ENCODE measurements at places on chromosomes 13 and 19.

DNA sequence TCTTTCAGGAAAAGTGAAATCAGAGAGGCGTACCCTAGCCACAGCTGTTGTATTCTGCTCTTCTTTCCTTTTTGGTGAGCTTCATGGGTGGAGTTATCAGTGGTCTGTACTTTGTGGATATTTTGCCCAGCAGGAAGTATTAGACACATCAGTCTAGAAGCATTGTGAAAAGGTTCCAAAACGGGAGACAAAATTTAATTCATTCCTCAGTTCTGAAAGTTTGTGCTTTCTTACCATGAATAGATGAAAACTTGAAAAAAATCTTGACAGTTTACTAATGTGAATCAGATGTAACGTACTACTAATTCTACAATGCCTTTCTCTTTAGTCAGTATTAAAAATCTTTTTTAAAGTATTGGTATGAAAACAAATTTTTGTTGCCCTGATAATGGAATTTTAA is 116.8 kb downstream of the DNAJC3 start:
- no peak for DNase-seq

GRCh38 chr13:28528848-28529247 is 33.9 kb upstream of the FLT1 start:
- DNase-seq: no peak

DNA sequence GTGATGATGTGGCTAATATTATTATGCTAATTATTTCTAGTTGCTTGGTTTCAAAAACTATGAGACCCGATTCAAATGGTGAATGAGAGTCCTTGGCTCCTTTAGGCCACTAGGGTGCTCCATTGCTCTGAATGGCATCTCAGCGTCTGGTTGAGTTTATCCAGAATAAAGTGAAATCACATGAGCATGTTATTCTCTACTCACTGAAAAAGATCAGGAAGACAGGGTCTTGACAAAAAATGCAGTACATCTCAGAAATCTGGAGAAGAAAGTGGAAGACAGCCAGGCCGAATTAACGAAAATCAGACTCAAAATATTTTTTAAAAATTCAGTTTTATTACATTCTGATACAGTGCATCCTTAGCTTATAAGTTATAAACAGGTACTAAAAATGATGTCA is 516.2 kb downstream of the MYO16 start:
- DNase-seq: no peak

DNA sequence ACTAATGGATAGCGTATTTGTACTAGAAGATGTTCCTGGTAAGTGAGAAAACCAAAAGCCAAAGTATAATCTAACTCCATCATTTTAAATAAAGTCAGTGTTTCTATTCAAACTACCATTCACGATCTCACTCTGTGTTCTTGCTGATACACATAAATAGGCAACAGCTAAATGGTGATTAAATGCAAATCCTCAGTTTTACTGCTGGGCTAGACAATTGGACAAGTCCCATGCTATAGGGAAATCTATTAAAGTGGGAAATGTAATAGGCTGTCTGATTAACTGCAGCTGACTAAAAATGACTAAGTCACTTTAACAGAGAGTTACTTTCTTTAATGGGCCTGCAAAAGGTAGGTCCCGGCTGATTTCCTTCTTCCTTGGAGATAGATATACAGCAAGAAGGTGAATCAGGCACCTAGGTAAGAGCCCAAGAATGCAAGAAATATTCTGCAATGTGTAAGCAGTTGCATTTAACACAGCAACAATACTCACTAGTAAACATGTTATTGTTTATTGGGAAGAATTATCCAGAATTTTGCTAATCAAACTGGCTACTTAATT is 298.4 kb downstream of the SLITRK6 start:
- no peak for DNase-seq

- no peak for DNase-seq
These were observed 3.4 kb downstream of the TMPRSS9 start for GRCh38 chr19:2363419-2363818.

DNA sequence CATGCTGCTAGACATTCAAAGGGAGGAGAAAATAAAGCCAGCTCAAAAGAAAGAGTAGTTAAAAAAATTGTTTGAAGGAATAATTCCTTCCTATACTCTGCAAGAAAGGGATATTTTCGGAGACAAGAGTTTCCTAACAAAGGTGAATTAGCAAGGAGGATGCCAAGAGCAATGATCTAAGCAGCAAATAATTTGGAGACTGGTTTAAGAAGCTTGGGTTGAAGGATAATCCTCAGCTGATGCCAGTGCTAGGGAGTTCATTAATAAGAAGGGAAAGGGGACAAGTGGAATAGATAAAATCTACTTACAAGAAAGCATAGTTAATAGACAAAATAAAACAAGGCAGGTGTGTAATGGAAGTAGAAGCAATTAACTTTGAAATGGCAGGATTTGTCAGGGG is 372.3 kb downstream of the NDFIP2 start:
- DNase-seq: no peak

GRCh38 chr19:39471756-39472536 is 8.7 kb upstream of the TIMM50 start:
- DNase-seq: no peak

GRCh38 chr19:13095393-13095784 is 7.3 kb downstream of the LYL1 start:
- DNase-seq: no peak

DNA sequence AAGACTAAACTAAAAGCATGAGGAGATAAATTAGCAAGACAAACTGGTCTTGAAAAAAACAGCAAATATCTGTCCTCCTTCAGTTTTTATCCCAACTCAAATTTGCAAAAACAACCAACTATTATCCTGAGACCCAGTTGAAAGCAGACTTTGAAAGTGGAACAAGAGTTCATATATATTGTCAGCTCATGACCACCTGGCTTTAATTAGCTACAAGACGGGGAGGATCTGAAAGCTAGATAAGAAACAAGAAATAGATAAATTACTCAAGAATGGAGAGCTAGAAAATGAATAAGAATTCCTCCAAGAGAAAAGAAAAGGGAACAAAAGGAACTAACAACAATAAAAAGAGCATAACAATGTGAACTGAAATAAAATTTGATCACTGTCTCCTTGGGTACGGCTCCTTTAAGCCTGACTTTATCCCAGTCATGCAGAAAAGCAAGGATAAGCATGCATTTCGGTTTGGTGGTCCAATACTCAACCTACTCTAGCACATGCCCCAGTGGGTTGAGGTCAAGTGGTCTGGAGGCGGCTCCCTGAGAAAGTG is 246.9 kb downstream of the DCLK1 start:
- no peak for DNase-seq

DNA sequence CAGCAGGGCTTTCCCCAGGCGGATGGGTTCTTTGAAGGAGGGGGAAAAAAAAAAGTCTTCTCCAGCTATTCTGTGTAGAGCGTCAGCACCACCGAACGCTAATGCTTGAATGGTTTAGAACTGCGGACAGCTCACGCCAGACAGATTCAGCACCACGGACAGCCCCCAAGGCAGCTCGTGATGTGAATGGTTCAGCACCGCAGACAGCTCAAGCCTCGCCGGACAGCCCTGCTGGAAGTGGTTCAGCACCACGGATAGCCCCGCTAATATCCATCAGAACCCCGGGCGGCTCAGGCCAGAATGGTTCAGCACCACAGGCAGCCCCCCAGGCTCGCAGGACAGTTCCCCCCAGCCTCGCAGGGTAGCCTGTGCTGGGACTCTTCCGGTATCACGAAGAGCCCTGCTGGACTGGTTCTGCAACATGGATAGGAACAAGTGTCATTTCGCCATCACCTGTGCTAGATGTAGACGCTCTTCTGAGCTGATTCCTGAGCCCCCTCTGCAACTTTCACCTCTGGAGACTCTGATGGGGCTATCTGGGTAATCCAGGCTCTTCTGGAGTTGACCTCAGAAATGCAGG is 4.9 kb upstream of the SMIM17 start:
- DNase-seq: peak; percentile 89

DNA sequence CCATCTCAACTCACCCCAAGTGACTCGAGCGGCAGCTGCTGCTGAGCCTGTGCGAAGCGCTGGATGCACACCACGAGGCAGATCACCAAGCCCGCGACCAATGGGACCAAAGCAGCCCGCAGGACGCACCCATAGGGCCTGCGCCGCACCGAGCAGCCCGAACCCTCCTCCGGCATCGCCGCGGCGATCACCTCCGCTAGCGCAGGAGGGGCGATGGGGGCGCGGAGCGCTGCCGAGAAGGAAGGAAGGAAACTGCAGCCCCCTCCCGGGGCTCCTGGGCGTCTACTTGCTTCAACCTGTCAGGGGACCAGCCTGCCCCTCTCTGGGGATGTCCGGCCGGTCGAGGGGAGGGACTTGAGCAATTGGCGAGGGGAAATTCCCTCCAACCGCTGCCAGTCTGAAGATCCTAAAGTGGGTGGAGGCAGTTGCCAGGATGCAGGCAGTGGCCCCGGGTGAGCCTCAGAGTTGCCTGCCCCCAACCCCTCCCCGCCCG is at the start of gene CD70:
Gene CD70, minus strand, starts transcription at position 324 of the 493 bp plus-strand sequence. Its CDS starts 148 bp downstream, at position 176.
- DNase-seq: no peak

- DNase-seq: no peak
These were observed 17.4 kb downstream of the NMRK2 start for GRCh38 chr19:3949997-3950859.

DNA sequence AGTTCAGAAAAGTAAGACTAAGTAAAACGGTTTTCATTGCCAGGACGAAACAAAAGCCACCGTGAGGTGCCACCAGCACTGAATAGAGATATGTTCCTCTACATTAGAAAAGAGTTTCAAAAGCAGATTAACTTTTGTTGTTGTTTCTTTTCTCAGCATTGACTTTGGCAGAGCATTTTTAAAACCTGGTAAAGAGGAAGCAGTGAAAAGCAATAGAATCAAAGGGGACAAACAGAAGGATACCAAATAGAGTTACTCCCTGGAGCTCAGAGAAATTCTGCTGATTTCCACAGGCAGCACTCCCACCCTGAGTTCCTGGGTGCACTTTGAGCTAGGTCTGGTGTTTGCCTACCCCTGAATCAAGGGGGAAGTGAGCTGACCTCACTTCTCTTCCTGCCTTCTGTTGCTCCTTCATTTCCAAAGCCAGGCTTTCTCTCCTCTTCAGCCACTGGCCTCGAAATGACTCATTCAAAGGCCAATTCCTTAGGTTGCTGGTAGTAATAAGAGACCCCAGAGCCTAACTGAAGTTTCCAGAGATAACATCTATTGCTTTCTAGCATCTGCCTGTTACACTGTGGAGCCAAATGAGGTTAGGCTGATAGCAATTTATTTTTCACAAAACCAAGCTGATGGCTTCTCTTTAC is 11.3 kb upstream of the ERICH6B start:
- no peak for DNase-seq

DNA sequence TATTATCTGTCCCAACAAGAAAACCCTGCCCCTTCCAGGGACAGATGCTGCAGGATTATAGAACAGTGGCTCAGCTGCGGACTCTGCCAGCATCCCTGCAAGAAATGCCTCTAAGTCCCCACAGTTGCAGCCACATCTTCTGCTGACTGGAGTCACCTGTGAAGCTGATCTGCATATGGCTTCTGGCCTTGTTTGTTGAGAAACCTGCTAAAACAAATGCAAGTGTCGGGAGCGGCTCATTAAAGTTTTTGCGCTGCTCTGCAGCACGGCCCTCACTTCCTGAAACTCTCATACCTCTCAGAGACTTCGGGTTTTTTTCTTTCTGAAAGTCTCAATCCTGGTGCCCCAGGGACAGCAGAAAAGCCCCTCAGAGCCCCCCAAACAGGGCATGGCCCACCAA is 725.0 kb downstream of the UQCRFS1 start:
- DNase-seq: no peak

GRCh38 chr13:109654341-109655205 is 131.8 kb downstream of the IRS2 start:
- no peak for DNase-seq

DNA sequence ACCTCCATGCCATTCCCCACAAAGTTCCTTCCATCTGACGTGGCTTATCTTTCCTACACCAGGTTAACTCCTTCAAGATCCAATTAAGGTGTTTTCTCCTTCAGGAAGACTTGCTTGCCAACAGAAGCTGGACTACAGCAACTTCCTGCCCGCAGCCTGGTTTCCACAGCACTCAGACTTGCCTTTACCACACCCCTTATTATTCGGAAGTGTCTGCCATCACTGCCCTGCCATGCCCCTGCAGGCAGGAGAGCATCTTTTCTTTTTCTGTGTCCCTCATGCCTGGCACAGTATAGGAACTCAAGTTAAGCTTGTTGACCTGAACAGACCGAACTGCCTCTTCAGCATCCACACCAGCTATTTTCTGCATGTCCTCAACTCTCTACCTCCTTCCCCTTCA is 168.0 kb downstream of the FOXO1 start:
- DNase-seq: no peak

DNA sequence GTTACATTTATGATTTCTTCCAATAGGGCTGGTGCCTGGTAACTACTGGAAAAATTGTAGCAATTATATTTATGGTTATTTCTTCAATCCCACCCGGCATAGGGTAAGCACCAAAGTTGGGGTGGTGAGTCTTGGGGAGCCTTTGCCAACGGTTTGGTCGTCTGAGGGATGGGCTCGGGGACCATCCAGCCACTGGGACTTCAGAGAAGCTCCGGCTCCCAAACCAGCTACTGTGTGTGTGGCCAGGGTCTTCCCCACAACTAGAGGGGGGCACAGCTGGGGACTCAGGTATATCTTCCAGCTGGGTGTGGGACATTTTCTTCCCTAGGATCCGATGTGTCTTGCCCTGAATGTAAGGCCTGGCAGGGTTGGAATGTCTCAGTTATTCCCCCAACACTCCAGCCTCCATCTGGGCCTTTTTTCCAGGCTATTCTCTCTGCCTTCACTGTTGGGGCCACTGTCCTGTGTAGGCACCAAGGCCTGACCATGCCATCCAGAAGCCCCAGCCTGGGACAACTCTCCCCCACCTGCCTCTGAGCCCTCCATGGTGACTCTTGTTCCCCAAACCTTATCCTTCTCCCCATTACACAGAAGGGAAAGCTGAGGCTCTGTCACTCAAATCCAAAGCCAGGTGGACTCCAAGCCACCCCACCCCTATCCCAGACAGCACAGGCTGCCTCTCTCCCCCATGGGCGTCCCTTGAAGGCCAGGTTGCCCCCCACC is 1.1 kb upstream of the IFI30 start:
- no peak for DNase-seq

DNA sequence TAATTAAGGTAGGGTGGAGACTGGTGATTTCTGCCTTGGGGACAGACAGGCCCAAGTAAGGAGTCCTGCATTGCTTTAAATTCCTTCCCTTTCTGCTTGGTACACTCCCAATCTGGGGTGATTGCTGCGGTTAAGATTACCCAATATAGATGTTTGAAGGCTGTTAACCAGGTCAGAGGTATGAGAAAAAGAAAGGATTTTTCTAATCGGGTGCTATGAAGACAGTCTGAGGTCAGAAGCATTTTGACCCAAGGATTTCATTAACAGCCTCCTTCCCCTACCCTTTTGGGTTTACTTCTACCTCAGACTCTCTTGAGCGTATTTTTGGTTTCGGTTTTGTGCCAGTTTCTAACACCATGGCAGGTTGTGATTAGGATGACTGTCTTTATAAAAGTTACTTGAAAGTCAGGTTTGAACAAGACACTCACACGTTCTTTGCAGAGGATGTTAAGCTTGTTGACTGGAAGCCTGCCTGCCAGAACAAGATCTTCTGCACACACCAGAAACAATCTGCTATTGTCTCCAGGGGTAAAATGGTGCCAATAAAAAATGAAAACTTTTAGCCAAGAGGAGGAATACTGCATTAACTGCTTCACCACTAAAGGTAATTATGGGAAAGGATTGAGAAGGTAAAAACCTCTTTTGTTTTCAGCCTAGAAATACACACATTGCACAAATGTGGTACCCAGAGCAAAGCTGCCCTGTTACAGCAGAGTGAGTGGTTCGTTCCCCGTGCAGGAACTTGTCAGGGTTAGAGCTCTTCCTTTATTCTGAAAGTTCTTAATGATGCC is 108.8 kb downstream of the NDFIP2 start:
- DNase-seq: no peak

Measured in cardiac septum (tissue), 1 donor.